ENCODE measurements at places on chromosomes 5 and 9.

DNA sequence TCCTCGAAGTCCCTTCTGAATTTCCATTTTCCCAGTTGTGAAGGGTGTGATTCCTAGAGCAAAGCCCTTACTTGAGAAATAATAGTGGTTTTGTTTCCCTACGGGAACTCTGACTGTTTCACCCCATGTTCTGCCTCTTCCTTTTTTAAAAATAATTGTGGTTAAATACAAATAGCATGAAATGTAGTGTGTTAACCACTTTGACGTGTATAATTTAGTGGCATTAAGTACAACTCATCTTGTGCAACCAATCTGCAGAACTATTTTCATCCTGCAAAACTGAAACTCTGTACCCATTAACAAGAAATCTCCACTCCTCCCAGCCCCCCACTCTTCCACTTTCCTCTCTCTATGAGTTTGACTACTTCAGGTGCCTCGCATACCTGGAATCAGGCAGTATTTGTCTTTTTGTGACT lies 35.6 kb upstream of the HAND1 start:
- no peak for DNase-seq

- DNase-seq = no peak
Observed at GRCh38 chr5:53879708-53880323, 319.4 kb downstream of the NDUFS4 start.

- DNase-seq = no peak
Observed at GRCh38 chr5:54325610-54326311, 15.4 kb upstream of the ARL15 start.

DNA sequence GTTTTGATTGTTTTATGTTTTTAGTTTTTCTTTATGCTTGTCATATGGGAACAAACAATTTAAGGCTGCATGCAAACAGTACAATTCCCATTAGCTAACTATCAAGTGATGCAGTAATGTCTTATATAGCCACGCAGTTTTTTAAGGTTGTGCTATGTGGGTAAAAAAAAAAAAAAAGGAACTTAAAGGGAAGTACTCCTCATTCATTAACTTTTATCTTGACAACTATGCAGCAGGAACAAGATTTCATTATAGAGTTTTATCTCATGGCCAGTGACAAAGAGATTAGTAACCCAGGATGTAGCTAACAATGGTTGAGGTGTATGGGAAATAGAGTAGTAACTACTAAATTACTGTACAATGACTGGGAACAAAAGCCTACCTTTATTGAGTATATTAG lies 1008.2 kb upstream of the CDH9 start:
- no peak for DNase-seq

DNA sequence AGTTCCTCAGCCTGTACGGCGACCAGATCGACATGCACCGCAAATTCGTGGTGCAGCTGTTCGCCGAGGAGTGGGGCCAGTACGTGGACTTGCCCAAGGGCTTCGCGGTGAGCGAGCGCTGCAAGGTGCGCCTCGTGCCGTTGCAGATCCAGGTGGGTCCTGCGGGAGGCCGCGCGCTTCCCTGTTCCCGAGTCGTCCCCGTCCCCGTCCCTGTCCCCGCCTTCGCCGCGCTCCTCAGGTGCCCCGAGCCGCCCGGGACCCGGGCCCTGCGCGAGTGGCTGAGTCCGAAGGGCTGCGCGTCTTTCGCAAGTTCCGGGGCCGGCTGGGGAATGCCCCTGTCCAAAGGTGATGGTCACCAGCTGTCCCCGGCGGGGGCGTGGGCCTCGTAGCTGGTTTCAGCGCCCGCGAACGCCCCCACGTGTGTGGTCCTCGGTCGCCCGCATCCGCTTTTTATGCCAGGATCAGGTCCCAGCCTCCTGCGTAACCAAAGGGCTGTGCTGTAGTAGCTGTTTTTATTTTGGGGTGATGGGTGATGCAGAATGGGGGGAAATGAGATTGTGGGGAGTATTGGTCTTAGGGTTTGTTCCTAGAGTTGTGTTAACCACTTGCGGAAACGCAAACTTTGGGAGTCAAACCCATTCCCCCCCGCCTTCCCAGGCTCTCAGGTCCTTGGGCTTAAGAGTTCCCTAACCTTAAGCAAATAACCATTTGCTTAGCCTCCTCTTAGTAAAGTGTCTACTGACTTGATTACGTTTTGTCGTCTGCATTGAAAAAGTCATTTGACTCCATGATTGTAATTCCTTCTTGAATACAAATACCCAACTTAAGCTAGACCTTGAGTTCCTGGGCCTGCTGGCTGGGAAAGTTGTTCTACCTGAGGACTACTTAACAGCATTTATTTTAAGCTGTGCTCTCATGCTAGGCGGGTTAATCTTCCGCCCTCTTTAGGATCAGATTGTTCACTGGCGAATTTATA lies 663 bp downstream of the ISOC1 start:
- DNase-seq = peak; percentile 32

GRCh38 chr9:27183701-27184100 lies 74.7 kb downstream of the TEK start:
- no peak for DNase-seq

DNA sequence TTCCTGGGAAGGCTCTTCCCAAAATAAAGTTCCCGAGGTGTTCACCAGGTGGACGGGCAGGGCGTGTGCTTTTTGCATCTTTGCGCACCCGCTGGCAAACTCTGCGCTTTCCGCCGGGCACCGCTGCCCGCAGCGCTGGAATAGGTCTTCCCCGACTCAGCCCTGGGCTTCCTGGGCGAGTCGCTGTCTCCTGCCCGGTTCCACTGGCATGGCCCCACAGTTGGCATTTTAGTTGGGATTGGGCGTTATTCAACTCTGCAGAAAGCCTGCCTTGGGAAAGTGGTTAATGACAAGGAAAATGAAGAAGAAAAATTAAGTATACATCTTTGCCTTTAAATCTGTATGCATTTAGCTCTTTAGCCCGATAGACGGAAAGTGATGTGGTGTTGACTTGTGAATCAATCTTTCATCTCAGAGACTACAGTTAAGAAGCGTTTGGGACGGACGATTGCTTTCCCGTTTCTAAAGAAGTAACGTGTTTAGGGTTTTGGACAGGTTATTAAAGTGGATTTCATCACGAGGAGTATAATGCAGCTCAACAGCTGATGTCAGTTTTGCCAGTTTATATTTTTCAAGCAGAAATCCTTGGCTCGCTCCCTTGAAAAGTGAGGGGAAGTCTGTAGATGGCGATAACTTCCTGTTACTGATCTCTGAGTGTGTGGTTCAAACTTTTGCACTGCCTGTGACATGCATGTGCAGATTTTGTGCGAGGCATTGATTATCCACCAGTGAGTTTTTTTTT lies 946 bp downstream of the ADCY2 start:
- no peak for DNase-seq

- DNase-seq = no peak
Observed at GRCh38 chr5:53362521-53362941, 117.9 kb upstream of the FST start.

DNA sequence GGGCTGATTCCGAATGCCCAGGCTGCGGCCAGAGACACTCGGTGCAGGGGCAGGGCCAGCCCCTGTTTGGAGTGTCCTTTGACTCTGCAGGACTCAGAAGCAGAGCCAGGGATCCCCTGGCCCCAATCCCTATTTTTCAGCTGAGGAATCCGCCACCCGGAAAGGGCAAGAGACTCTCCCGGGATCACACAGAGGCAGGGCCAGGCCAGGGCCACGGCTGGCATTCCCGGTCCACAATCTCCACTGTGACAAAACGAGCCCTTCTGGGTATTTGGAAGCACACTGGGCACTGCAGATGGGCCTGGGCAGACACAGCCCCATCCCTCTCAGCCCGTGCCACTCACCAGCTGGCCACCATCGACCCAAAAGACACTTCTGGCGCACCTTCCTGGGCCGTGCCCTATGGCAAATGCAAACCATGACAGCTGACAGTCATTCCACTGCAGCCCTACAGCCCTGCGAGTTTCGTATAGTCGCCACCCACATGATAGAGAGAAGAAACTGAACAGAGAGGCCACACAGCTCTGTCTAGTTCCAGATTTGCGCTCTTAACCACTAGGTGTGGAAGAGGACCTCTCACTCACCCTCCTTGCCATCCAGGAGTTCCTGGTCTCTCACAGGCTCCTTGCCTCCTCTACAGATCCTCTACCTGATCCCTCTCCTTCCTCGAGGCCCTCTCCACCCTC lies 13.3 kb downstream of the NR5A1 start:
- no peak for DNase-seq

GRCh38 chr5:132498152-132498551 lies 7.6 kb upstream of the IRF1 start:
- DNase-seq = no peak

DNA sequence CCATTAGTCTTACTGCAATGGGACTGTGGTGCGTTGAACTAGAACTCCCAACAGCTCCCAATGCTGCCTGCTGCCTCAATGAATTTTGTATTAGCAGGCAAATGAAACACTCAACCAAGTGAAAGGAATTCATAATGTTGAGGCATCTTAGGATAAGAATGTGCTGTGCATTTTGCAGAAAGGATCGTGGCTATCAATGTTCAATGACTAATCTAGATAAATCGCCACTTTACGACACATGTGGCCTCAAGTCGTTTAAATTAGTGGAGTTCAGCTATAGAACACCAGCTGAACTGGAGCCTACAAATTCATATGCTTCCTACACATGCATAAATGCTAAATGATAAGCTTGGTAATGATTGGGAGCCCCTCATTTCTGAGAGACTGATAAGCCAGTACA lies 318.4 kb downstream of the PSAT1 start:
- DNase-seq = no peak

DNA sequence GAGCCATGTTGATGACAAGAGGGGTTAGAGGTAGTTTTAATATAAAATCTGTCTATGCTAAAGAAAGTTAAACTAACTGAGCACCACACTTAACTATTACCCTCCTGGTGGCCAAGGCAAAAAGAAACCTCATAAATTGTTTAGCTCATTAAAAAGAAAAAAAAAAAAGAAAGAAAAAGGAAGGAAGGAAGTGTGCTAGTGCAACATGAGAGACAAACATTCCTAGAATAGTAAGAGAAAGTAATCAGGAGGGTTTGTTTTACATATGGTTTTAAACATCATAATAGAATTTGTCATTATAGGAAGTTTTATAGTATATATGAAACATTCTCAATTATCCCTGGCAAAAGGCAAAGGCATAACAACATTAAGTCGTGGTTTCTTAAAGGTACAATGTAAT lies 152.3 kb downstream of the SNX18 start:
- no peak for DNase-seq

- DNase-seq = no peak
Observed at GRCh38 chr5:10594591-10595210, 30.8 kb downstream of the ANKRD33B start.

- no peak for DNase-seq
Observed at GRCh38 chr9:6498982-6499381, 86.0 kb downstream of the UHRF2 start.

DNA sequence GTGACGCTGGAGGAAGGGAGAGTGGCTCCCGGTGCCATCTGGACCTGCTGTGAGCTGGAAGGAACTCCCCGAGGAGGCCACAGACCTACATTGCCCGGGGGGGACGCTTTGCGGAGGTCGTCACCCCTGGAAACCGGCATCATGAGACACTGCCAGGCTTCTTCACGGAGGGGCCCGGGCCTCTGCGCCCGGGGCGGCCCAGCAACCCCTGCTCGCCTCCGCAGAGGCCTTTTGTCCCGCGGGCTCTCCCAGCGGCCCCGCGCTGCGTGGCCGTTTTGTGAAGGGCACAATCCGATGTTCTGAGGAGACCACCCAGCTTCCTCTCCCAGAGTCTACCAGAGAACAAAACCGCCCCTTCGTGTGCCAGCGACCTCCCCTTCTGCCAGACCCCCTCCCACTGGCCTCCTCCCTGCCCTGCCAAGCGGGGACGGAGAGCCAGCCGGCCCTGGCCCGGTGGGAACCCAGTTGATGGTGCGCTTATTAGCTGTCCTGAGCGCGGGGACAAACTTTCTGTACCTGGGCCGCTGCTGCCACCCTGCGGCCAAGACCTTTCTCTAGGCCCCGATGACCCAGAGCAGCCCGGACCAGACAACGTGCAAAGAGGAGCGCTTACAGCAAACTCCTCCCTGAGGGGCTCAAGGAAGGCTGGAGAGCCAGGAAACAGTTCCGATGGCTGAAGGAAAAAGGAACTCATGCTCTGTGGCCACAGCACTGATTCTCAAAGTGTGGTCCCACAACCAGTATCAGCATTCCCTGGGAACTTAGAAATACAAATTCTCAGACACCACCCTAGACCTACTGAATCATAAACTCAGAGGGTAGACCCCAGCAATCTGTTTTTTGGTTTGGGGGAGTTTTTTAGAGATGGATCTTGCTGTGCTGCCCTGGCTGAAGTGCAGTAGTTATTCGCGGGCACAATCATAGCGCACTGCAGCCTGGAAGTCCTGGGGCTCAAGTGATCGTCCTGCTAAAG lies 86.7 kb downstream of the SLC1A3 start:
- DNase-seq = peak; percentile 10

DNA sequence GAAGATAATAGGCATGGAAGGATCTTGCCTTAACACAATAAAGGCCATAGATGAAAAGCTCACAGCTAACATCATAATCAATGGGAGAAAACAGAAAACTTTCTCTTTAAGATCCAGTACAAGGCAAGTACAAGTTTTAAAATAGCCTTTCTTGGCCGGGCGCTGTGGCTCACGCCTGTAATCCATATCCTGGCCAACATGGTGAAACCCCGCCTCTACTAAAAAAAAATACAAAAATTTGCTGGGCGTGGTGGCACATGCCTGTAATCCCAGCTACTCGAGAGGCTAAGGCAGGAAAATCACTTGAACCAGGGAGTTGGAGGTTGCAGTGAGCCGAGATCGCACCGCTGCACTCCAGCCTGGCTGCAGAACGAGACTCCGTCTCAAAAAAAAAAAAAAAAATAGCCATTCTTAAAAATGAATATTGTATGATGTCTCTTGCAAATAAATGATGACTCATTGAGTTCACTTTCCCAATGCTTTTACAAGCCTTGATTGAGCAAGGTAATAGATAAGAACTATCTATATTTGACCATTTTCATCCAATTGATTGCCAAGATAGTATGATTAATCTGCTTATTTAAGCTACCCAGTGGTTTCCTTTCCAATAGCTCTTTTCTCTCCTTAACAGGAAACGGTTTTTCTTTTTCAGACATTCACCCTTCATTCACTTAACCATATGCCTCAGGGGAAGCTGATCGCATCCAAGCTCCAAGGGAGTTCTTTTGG lies 15.8 kb downstream of the CCDC152 start:
- no peak for DNase-seq

- DNase-seq = peak; percentile 70
Observed at GRCh38 chr5:54844905-54845566, 140.4 kb downstream of the ESM1 start.

DNA sequence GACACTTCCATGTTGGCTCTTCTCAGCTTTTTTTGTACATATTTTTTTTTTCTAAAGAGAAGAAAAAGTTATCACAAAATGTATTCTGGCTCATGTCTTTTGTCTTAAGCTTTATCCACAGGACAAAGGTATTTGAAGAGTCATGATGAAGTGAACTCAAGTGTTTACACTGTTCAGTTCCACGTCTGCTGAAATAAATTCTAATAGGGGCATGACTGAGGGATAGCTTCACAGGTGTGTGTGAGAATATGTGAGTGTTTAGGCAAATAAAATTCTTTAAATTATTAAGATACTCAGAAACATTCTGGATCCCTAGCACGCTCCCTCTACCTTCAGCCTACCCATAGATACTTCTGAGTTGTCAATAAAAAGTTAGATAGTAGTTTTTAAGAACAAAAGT lies 59.8 kb downstream of the BAAT start:
- no peak for DNase-seq

GRCh38 chr5:75156585-75156984 lies 80.1 kb downstream of the ANKRD31 start:
- no peak for DNase-seq

- DNase-seq = no peak
Observed at GRCh38 chr5:1193591-1193985, 7.8 kb upstream of the SLC6A19 start.

- DNase-seq = no peak
Observed at GRCh38 chr5:110413856-110414255, 312.6 kb downstream of the TMEM232 start.

Measured in CD4-positive, alpha-beta T cell treated with Interleukin-2 at 100 ng/mL for 4 hours (primary cell).